Tracheal epithelial cell (primary cell): ENCODE measurements at places on chromosomes 16 and 17. TPM values are rescaled to one million over a fixed set of nuclear protein-coding genes. Genes with fewer than 3 reads are reported as not detected.

Gene CTRL
- 0.24 TPM in 1 of 2 replicates, not detected in the other for total RNA-seq

Gene RANBP10
- total RNA-seq: 3.2 and 3.4 TPM in 2 replicates

Gene TRIM25
- total RNA-seq: 25.3 and 37.5 TPM in 2 replicates

Gene C17orf100
- 0.24 and 1.3 TPM in 2 replicates for total RNA-seq

Gene SPATA22
- 0.24 TPM in 1 of 2 replicates, not detected in the other for total RNA-seq

Gene UTP4
- 20.9 and 24.6 TPM in 2 replicates for total RNA-seq

Gene KRTAP4-6
- not detected in 2 replicates for total RNA-seq

Gene NEUROD2
- not detected in 2 replicates for total RNA-seq

Gene VAT1L
- not detected in 2 replicates for total RNA-seq

Gene TNFSF13
- total RNA-seq: 5.3 and 8.2 TPM in 2 replicates

Gene CDH16
- 2.1 and 4.3 TPM in 2 replicates for total RNA-seq

Gene ARL5C
- total RNA-seq: not detected in 2 replicates

Gene CACNA1G
- total RNA-seq: not detected in 2 replicates

Gene WSCD1
- under 0.01 and 3.9 TPM in 2 replicates for total RNA-seq

Gene CCL17
- total RNA-seq: not detected in 2 replicates

Gene SLC47A1
- total RNA-seq: 0.24 and 1.3 TPM in 2 replicates

Gene TMEM231
- 7.7 and 11.1 TPM in 2 replicates for total RNA-seq

Gene ENPP7
- total RNA-seq: not detected in 2 replicates

Gene MFSD6L
- 0.48 TPM in 1 of 2 replicates, not detected in the other for total RNA-seq

Gene CD300E
- total RNA-seq: under 0.01 TPM in 1 of 2 replicates, not detected in the other

Gene SEPTIN12
- not detected in 2 replicates for total RNA-seq

Gene PRSS53
- total RNA-seq: 0.64 and 0.96 TPM in 2 replicates

Gene NXPH3
- total RNA-seq: under 0.01 TPM in 1 of 2 replicates, not detected in the other

Gene CALB2
- total RNA-seq: 0.48 and 2.1 TPM in 2 replicates

Gene ABCC6
- total RNA-seq: 0.21 and 0.48 TPM in 2 replicates

Gene EPN3
- total RNA-seq: 10.7 and 11.1 TPM in 2 replicates

Gene NGFR
- 0.48 and 1.1 TPM in 2 replicates for total RNA-seq

Gene ZG16B
- 0.64 and 1.4 TPM in 2 replicates for total RNA-seq

Gene NPIPA2
- total RNA-seq: 0.48 TPM in 1 of 2 replicates, not detected in the other

Gene G6PC1
- total RNA-seq: under 0.01 TPM in 1 of 2 replicates, not detected in the other

Gene RMI2
- total RNA-seq: 1.7 and 5.3 TPM in 2 replicates

Gene NUPR1
- 19.0 and 44.1 TPM in 2 replicates for total RNA-seq

Gene C16orf46
- 0.24 and 0.64 TPM in 2 replicates for total RNA-seq

Gene CACNG5
- total RNA-seq: not detected in 2 replicates

Gene ZSCAN10
- total RNA-seq: not detected in 2 replicates

Gene ADAMTS18
- total RNA-seq: under 0.01 TPM in 1 of 2 replicates, not detected in the other

Gene TVP23A
- not detected in 2 replicates for total RNA-seq

Gene CHRNE
- 0.24 and 0.64 TPM in 2 replicates for total RNA-seq

Gene IL17C
- total RNA-seq: 2.2 TPM in 1 of 2 replicates, not detected in the other

Gene TPSB2
- not detected in 2 replicates for total RNA-seq

Gene KRT40
- total RNA-seq: not detected in 2 replicates

Gene TUFM
- total RNA-seq: 135 and 157 TPM in 2 replicates

Gene ANKRD13B
- 4.0 and 7.0 TPM in 2 replicates for total RNA-seq

Gene PRSS21
- 5.8 and 8.7 TPM in 2 replicates for total RNA-seq

Gene NOXO1
- 1.2 and 2.6 TPM in 2 replicates for total RNA-seq

Gene LPO
- total RNA-seq: 0.21 TPM in 1 of 2 replicates, not detected in the other

Gene KRTAP3-1
- total RNA-seq: not detected in 2 replicates

Gene ODF4
- not detected in 2 replicates for total RNA-seq

Gene CD300H
- total RNA-seq: not detected in 2 replicates

Gene SRCAP
- total RNA-seq: 15.7 and 16.8 TPM in 2 replicates

Gene ATP2C2
- total RNA-seq: 14.2 and 17.5 TPM in 2 replicates

Gene NPIPA7
- total RNA-seq: 2.2 TPM in 1 of 2 replicates, not detected in the other

Gene CES5A
- not detected in 2 replicates for total RNA-seq

Gene FAM171A2
- 1.5 and 3.6 TPM in 2 replicates for total RNA-seq

Gene OR1A1
- not detected in 2 replicates for total RNA-seq

Gene TNP2
- total RNA-seq: not detected in 2 replicates

Gene ABCA10
- total RNA-seq: 0.48 and 0.85 TPM in 2 replicates

Gene ITGAL
- total RNA-seq: not detected in 2 replicates
